ENCODE measurements at places on chromosomes 5 and 9.
A peak's percentile ranks its signal among the peaks of the same experiment; 100 is the strongest.

DNA sequence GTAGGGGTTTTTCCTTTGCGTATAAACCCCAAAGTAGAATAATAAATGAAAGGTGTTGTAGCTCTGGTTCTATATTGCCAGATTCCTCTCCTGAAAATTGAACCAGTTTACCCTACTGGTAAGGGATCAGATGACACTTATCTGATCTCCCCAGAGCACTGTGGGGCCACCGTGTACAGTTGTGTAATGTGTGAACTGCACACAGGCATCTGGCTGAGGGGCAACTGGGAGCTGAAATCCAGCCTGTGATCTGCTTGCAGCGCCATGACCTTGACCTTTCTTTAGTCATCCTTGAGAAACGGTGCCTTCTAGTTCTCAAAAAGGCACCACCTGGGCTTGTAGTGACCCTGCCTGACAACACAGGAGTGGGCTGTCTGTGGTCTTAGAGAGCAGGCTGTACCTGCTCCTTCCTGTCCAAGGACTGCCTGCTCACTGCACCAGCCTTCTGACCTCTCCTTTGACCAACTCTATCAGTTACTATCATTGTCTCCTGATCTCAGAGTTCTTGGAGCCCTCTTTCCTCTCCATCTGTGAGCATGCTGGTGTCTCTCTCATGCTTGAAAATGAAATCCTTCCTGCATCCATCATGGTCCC, 40.2 kb downstream of the PDE6A start:
- no peak for DNase-seq

- DNase-seq: no peak
Observed at GRCh38 chr5:130155345-130156011, 251.2 kb downstream of the CHSY3 start.

- DNase-seq: no peak
Observed at GRCh38 chr9:131279196-131279862, 3.0 kb upstream of the FAM78A start.

DNA sequence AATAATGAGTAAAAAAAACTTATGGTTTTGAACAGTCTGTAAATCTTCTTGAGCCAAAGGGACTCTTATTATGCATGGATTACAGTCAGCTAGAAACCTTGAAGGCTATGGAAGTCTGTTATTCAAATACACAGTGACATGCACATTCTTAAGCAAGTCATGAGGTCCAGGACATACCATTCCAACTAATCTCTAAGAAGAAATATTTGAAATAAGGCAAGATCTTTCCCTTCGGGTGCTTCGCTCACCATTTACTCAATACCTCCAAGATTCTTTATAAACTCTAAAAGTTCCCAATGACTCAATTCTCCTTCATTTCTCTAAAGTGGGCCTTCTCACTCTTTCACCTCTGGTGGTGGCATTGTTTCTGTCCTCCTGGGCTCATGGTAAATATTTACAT, 811.0 kb downstream of the NR2F1-AS1 start:
- no peak for DNase-seq

DNA sequence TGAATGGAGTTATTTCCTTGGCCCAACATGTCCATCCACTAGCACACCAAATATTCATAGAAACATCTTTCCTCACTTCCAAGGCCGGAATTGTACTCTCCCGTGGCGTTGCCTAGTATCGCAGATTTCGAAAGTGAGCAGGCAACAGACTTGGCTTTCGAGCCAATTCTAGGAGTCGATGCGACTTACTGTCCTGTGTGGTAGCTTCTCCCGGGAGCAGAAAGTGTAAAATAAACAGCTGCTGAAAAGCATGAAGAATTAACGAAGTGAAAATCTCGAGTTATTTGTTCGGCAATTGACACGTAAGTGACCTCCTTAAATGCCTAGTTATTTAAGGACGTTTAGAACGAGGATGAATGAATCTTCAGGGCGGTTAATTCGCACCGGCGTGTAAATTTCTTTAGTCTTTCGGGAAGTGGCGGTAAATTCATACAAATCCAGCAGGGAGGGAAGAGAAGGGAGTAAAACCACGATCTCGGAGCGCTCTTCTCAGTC, 449 bp upstream of the PCSK5 start:
- DNase-seq: peak; percentile 57

Measured in DMS53 (cell line).